ENCODE measurements at places on chromosomes 1 and 21. TPM values are rescaled to one million over a fixed set of nuclear protein-coding genes. Genes with fewer than 3 reads are reported as not detected.

- H3K27me3 ChIP-seq = no peaks in the 10 kb centered on the region
- no peak overlapping the region for H3K27ac ChIP-seq
- peak overlapping the region; percentile 56 for H3K4me3 ChIP-seq
- DNase-seq = peak; percentile 89
- no peaks in the 10 kb centered on the region for H3K4me1 ChIP-seq
Observed at GRCh38 chr1:151472856-151473731, 13.8 kb upstream of the POGZ start.

The TMEM167B gene
- total RNA-seq = 10.7 TPM

DNA sequence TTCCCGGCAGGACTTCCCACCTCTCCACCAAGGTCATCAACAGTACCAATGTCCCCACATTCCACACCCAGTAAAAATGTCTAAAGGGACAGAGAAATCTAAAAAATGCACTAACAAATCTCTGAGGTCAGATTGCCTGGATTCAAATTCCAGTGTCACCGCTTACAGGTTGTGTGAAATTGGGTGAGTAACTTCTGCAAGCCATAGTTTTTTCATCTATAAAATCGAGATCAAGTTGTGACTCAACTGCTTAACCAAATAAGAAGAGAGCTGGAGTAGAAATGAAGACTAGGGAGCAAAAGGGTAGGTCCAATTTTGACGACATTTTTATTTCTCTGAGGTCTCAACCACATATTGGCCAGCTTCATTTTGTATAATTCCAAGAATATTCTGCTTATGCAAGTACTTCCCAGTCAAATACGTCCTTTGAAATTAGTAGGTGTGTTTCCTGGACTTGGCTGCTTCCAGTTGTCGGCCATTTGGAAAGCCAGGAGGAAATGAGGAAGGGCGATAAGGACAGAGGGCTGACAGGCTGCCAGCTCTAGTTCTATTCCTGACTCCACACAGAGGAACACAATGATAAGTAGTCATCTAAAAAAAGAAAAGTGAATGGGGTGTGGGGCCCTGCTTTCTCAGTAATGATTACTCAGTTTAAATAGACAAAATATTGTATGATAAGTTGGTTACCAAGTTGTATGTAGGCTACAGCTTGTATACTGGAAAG lies 57.7 kb upstream of the ZC3H11B start:
- H3K27ac ChIP-seq = no peak overlapping the region
- H3K27me3 ChIP-seq = no peaks in the 10 kb centered on the region
- H3K4me1 ChIP-seq = no peaks in the 10 kb centered on the region
- DNase-seq = no peak
- H3K36me3 ChIP-seq = no peaks in the 10 kb centered on the region

The CFAP107 gene
- not detected for total RNA-seq

DNA sequence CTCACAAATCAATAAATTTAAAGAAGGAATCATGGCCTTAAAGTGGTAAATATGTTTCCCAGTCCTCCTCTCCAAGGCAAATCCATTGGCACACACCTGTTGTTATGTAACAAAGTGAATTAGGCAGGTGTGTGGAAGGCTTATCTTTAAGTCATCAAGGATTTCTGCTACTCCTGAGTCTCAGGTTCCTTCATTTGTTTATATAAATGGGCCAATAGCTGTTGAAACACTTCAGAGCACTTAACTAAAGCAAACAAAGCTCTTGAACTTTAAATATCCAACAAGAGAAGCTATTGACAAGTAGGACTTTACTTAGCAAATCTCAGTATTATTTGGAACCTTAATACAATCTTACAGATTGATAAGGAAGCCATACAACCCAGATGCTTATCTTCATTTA lies 99.3 kb upstream of the ESRRG start:
- H3K4me3 ChIP-seq = no peak overlapping the region
- peaks cover 48% of the 10 kb centered on the region for H3K4me1 ChIP-seq
- no peaks in the 10 kb centered on the region for H3K27me3 ChIP-seq
- peak; percentile 18 for DNase-seq
- no peaks in the 10 kb centered on the region for H3K36me3 ChIP-seq

The ZBTB18 gene
- 16.5 TPM for total RNA-seq
